ENCODE measurements at places on chromosomes 3 and 15.
A peak's percentile ranks its signal among the peaks of the same experiment; 100 is the strongest.

- H3K27me3 ChIP-seq, result no peaks in the 10 kb centered on the region
- H3K4me1 ChIP-seq, result no peaks in the 10 kb centered on the region
- H3K27ac ChIP-seq, result no peak overlapping the region
- H3K4me3 ChIP-seq, result no peak overlapping the region
- DNase-seq, result no peak
These were observed 25.6 kb upstream of the NR2E3 start for GRCh38 chr15:71784719-71785118.

DNA sequence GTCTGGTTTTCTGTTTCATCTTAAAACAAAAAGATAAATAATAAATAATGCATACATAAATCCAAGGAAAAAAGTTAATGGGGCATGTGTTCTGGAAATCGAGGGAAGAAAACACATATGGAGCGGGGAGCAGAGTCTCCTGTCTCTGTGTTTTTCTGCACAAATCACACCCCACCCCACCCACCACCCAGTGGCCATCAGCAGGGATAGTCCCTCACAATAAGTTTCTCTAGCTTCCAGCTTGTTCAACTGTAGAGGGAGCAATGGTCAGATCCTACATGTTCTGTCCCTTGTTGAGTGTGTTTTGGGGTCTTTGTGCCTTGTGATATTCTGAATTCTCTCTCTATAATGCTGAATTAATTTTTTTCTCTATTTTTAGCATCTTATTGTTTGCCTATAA lies 26.8 kb upstream of the CHRNA7 start:
- H3K36me3 ChIP-seq, result no peaks in the 10 kb centered on the region
- no peak overlapping the region for H3K27ac ChIP-seq
- no peaks in the 10 kb centered on the region for H3K4me1 ChIP-seq
- H3K4me3 ChIP-seq, result no peak overlapping the region
- no peak for DNase-seq

GRCh38 chr15:70012895-70013294 lies 84.8 kb downstream of the TLE3 start:
- H3K4me3 ChIP-seq, result no peak overlapping the region
- DNase-seq, result no peak
- H3K4me1 ChIP-seq, result no peaks in the 10 kb centered on the region
- H3K36me3 ChIP-seq, result no peaks in the 10 kb centered on the region
- peaks cover 71% of the 10 kb centered on the region for H3K27me3 ChIP-seq

DNA sequence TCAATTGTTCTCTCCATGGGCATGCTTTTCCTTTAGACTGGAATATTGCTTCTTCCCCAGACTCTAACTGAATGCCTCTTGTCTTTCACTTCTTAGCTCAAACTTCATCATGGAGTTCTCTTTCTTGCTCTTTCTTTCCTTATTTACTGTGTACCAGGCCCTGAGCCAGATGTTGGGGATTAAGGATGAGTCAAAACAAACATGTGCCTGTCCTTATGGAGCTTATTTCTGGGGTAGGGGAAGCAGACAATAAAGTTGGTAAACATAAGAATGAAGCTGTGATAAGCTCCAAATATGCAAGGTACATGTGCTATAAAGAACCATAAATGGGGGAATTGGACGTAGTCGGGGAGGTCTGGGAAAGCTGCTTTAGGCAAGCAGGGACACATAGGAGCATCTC lies 145.8 kb downstream of the ALDH1A2 start:
- no peak overlapping the region for H3K27ac ChIP-seq
- H3K36me3 ChIP-seq, result no peaks in the 10 kb centered on the region
- DNase-seq, result no peak
- peaks cover 8% of the 10 kb centered on the region for H3K27me3 ChIP-seq
- no peaks in the 10 kb centered on the region for H3K4me1 ChIP-seq

GRCh38 chr3:129820587-129820986 lies 72.9 kb downstream of the TMCC1 start:
- H3K36me3 ChIP-seq, result no peaks in the 10 kb centered on the region
- H3K27me3 ChIP-seq, result no peaks in the 10 kb centered on the region
- DNase-seq, result no peak
- no peak overlapping the region for H3K4me3 ChIP-seq
- H3K4me1 ChIP-seq, result peaks cover 3% of the 10 kb centered on the region
- H3K27ac ChIP-seq, result no peak overlapping the region

DNA sequence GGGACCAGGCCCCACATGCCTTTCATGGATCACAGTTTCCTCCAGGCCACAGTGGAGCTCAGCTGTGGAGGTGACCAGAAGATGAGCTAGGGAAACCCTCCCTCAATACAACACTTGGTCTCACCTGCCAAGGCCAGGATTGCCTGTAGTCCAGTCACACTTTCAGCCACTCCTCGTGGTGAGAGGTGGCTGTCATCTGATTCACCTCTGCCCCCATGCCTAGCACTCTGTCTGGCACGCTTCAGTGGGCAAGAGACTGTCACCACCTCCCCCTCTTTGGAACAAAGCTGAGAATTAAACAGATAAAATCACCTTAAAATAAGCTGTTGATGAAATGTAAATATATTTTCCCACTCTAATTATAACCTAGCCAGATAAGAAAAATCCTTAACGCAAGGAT lies 4.0 kb upstream of the IL17RD start:
- H3K4me3 ChIP-seq, result no peak overlapping the region
- H3K36me3 ChIP-seq, result no peaks in the 10 kb centered on the region
- DNase-seq, result no peak
- peaks cover 8% of the 10 kb centered on the region for H3K4me1 ChIP-seq
- H3K27me3 ChIP-seq, result peaks cover 18% of the 10 kb centered on the region
- H3K27ac ChIP-seq, result no peak overlapping the region

- DNase-seq, result peak; percentile 41
- peaks cover 36% of the 10 kb centered on the region for H3K27me3 ChIP-seq
- H3K27ac ChIP-seq, result no peak overlapping the region
- H3K36me3 ChIP-seq, result no peaks in the 10 kb centered on the region
These were observed 18.9 kb downstream of the CX3CR1 start for GRCh38 chr3:39260957-39261356.

DNA sequence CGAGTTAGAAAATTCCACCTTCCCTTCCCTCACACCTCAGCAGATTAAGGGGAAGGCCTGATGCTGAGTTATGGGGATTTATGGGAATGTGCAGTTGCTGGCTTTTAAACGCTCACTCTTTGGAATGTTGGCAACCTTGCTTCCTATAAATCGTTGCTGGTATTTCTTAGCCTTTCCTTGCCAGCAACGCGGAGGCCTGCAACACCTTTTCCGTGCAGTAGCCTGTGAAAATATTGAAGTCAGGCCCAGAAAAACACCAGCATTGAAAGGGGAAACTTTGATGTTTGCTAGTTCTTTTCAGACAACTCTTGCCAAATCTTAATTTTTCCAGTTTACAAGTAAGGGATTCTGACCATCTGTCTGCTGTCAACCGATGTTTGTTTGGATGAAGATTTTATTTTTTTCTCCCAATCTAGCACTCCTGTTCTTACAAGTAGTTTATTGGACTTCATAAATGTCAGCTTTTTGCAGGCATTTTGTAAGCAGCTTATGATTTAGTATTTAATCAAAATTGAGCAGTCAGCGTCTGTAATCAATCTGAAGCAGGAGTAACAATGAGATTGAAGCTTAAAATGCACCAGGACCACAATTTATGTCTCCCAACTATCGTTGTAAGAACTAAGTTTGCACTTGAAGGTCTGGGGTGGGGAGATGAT lies 251.0 kb downstream of the RPLP1 start:
- H3K4me1 ChIP-seq, result no peaks in the 10 kb centered on the region
- no peak overlapping the region for H3K27ac ChIP-seq
- no peak overlapping the region for H3K4me3 ChIP-seq
- peaks cover 11% of the 10 kb centered on the region for H3K27me3 ChIP-seq
- H3K36me3 ChIP-seq, result no peaks in the 10 kb centered on the region

DNA sequence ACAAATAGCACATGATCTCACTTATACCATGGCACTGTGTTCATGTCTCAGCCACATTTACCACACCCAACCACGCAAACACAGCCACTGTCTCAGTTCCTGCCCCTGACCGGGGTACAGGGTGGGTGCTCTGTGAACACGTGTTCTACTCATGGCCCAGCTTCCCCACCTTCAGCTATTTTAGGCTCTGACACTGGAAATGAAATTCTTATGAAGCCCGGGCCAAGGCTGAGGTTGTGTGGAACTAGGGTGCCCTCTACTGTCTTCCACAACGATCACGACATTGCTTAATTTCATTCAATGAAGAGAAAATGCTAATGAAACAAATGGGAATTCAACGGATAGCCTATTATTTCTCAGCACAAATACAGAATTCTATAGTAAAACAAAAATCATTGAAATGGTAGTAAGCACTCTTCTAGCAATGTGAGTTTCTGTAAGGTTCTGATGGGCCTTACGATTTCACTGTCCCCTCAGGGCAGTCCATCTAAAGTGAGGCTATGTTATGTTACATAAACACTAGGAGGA lies 2.1 kb upstream of the GABRA5 start:
- no peak for DNase-seq
- H3K27ac ChIP-seq, result no peak overlapping the region
- no peak overlapping the region for H3K4me3 ChIP-seq
- no peaks in the 10 kb centered on the region for H3K36me3 ChIP-seq
- no peaks in the 10 kb centered on the region for H3K4me1 ChIP-seq

GRCh38 chr3:131303848-131304247 lies 77.7 kb upstream of the NUDT16 start:
- no peak overlapping the region for H3K27ac ChIP-seq
- H3K4me1 ChIP-seq, result no peaks in the 10 kb centered on the region
- no peaks in the 10 kb centered on the region for H3K36me3 ChIP-seq
- no peak overlapping the region for H3K4me3 ChIP-seq

- no peak within 1 kb of the TSS for H3K4me3 ChIP-seq
- no peaks in the 10 kb centered on the region for H3K36me3 ChIP-seq
- H3K27ac ChIP-seq, result no peak within 1 kb of the TSS
- no peaks in the 10 kb centered on the region for H3K4me1 ChIP-seq
- DNase-seq, result no peak
These were observed at the start of gene GABRA5 for GRCh38 chr15:26866298-26867199. Gene GABRA5 (plus strand): TSS chr15:26867062. CDS start chr15:26869249, 2,187 bp downstream.

GRCh38 chr3:169008776-169009358 lies 654.6 kb downstream of the MECOM start:
- H3K27ac ChIP-seq, result no peak overlapping the region
- H3K36me3 ChIP-seq, result no peaks in the 10 kb centered on the region
- DNase-seq, result no peak
- H3K27me3 ChIP-seq, result no peaks in the 10 kb centered on the region
- H3K4me1 ChIP-seq, result no peaks in the 10 kb centered on the region
- H3K4me3 ChIP-seq, result no peak overlapping the region

DNA sequence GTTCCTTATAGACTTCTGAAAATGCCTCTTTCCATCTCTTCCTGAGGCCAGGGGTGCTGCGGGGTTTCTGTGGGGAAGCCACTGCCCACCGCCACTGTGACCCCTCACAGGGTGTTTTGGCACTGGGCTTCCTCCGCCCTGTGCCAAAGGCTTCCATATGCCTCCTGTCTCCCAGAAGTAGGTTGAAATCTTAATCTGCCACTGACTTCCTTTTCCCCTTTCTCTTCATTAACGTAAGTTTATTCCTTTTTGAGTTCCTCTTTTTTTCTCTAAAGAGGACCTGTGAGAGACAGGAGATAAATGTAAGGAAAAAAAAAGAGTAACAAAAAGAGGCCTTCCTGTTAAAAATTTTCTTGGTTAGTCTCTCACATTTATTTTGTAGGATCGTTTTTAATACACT lies 220.5 kb downstream of the CTNNB1 start:
- DNase-seq, result no peak
- H3K4me3 ChIP-seq, result no peak overlapping the region
- no peaks in the 10 kb centered on the region for H3K4me1 ChIP-seq

DNA sequence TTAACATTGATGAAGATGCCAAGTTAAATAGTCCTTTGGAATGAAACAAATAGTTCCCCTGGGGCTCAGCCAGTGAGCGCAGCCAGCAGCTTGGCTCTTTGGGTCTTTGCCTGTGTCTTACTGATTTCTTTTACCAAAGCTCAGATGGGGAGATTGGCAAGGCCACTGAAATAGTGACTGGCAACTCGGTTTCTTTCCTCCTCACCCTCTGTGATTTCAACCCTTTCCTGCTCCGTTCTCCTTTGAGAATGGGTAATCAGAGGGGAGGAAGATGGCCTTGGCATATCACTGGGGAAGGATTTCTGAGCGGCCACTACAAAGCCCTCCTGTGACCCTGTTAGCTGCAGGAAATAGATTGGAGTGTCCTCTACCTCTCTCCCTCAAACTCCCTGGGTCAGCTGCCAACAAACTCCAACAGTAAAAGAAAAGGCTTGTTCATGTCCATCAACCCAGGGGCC lies 337.1 kb upstream of the LRRFIP2 start:
- peaks cover 7% of the 10 kb centered on the region for H3K27me3 ChIP-seq
- H3K36me3 ChIP-seq, result no peaks in the 10 kb centered on the region
- no peak overlapping the region for H3K27ac ChIP-seq
